PC-3 (cell line): ENCODE measurements at places on chromosomes 6 and 20. TPM values are rescaled to one million over a fixed set of nuclear protein-coding genes. Genes with fewer than 3 reads are reported as not detected.
A peak's percentile ranks its signal among the peaks of the same experiment; 100 is the strongest.

- no peak overlapping the region for H3K27ac ChIP-seq
- peaks cover 33% of the 10 kb centered on the region for H3K27me3 ChIP-seq
- DNase-seq: no peak
- H3K36me3 ChIP-seq: no peaks in the 10 kb centered on the region
- no peak overlapping the region for H3K4me3 ChIP-seq
- no peaks in the 10 kb centered on the region for H3K4me1 ChIP-seq
Measured at GRCh38 chr6:107554918-107555317, 65.0 kb downstream of the SOBP start.

DNA sequence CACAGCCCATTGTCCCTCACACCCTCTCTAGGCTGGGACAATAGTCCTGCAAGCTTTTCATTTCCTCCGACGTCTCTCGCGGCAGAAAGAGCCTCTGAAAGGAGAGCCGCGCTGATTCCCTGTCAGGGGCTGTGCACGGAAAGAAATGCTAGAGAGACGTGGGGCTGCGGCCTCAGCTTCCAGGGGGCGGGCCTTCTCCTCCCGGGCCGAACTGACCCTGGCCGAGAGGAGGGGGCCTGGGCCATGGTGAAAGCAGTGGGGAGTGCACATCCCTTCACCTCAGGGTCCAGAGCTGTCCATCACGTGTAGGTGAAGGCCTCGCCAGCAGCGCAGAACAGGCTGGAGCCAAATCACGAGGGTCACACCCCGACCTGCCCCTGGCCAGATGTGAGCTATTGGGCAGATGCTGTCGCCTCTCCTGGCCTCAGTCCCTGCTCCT is 220.4 kb downstream of the TAF4 start:
- H3K4me1 ChIP-seq: no peaks in the 10 kb centered on the region
- H3K36me3 ChIP-seq: no peaks in the 10 kb centered on the region
- no peak overlapping the region for H3K4me3 ChIP-seq
- DNase-seq: no peak

DNA sequence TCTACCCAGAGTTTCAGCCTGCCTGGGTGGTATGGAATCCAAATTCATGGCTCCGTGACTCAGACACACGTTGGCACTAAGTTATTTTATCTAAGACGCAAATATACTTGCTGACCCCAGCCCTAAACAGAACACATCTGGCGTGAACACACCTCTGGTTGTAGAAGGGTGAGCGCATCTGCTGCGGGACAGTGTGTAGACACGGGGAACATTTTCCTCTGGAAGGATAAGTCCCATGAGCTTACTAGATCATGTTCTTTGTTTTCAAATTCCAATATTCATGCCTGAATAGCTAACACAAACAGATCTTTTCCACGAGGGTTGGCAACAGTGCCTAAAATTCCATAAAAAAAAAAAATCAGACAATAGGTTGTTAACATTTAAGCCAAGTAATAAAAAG is 87.8 kb downstream of the TMEM170B start:
- H3K27ac ChIP-seq: no peak overlapping the region
- H3K4me1 ChIP-seq: no peaks in the 10 kb centered on the region
- no peak overlapping the region for H3K4me3 ChIP-seq
- H3K27me3 ChIP-seq: no peaks in the 10 kb centered on the region
- no peak for DNase-seq

- H3K27ac ChIP-seq: no peak within 1 kb of the TSS
- peak within 1 kb of the TSS; percentile 83 for H3K4me3 ChIP-seq
- peak; percentile 12 for DNase-seq
- no peaks in the 10 kb centered on the region for H3K36me3 ChIP-seq
Measured at GRCh38 chr6:19836799-19837510, at the start of gene ID4. Gene ID4, plus strand, starts transcription at chr6:19837370. Its CDS starts 385 bp downstream, at chr6:19837755.

GRCh38 chr6:130423044-130423443 is 57.2 kb downstream of the TMEM200A start:
- H3K4me3 ChIP-seq: no peak overlapping the region
- no peak for DNase-seq
- no peak overlapping the region for H3K27ac ChIP-seq
- H3K4me1 ChIP-seq: no peaks in the 10 kb centered on the region
- no peaks in the 10 kb centered on the region for H3K36me3 ChIP-seq

GRCh38 chr20:53937339-53937741 is 133.1 kb downstream of the BCAS1 start:
- no peak overlapping the region for H3K27ac ChIP-seq
- no peaks in the 10 kb centered on the region for H3K27me3 ChIP-seq
- no peaks in the 10 kb centered on the region for H3K36me3 ChIP-seq
- no peak for DNase-seq
- H3K4me3 ChIP-seq: no peak overlapping the region

DNA sequence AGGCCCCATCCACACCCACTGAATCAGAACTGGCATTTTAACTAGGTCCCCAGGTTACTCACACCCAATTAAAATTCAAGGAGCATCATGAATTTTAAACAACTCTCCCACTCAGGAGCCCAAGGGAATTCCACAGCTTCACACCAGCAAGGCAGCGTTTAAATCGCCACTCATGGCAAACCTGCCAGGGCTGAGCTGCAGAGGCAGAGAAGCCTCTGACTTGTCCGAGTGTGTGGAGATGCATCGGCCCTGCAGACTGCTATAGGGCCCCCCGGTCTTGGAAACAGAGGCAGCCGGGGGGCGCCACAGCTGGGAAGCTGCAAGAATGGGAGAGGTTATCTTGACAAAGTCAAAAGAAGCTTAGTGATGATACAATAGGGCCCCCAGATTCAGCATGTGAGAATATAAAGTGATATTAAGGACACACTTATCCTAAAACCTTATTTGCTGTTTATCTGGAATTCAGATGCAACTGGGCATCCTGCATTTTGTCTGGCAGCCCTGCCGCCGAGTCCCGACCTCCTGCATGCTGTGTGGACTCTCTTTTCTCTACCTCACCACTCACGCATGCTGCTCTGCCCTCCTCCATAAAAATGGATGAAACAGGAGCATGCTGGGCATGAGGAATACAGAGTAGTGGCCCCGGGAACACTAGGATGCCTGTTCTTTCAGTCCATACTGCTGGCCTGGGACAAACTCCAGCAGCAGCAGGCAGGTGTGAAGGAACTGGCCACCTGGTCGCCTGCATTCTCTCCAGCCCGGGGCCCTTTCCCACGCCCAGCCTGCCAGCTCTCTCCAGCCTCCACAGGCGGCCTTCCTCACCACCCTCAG is 126.1 kb downstream of the PXDC1 start:
- no peak for DNase-seq
- H3K36me3 ChIP-seq: no peaks in the 10 kb centered on the region
- no peak overlapping the region for H3K27ac ChIP-seq
- H3K27me3 ChIP-seq: 0 out of 2 replicates have a peak, but pooled peaks cover 3% of the 10 kb centered on the region

- peak overlapping the region; percentile 94 for H3K27ac ChIP-seq
- H3K36me3 ChIP-seq: peaks cover 60% of the 10 kb centered on the region
- peaks cover 57% of the 10 kb centered on the region for H3K4me1 ChIP-seq
- H3K4me3 ChIP-seq: no peak overlapping the region
- H3K27me3 ChIP-seq: no peaks in the 10 kb centered on the region
- no peak for DNase-seq
Measured at GRCh38 chr6:33695451-33695887, 16.0 kb downstream of the UQCC2 start.

Gene CST11
- total RNA-seq: not detected in 2 replicates

Gene EFCAB8
- not detected in 2 replicates for total RNA-seq

Gene CCN6
- total RNA-seq: not detected in 2 replicates

Gene TGM3
- not detected in 2 replicates for total RNA-seq

Gene GHRH
- not detected in 2 replicates for total RNA-seq

Gene CLIC5
- not detected in 2 replicates for total RNA-seq
